ENCODE measurements at places on chromosomes 12 and 14. TPM values are rescaled to one million over a fixed set of nuclear protein-coding genes. Genes with fewer than 3 reads are reported as not detected.
A peak's percentile ranks its signal among the peaks of the same experiment; 100 is the strongest.

GRCh38 chr14:68278576-68279436, 459.2 kb downstream of the RAD51B start:
- no peaks in the 10 kb centered on the region for H3K36me3 ChIP-seq
- no peaks in the 10 kb centered on the region for H3K27me3 ChIP-seq
- no peak overlapping the region for H3K4me3 ChIP-seq
- no peak for DNase-seq
- H3K27ac ChIP-seq: no peak overlapping the region
- H3K4me1 ChIP-seq: no peaks in the 10 kb centered on the region

- H3K27me3 ChIP-seq: no peaks in the 10 kb centered on the region
- DNase-seq: no peak
Observed at GRCh38 chr14:99157246-99157645, 114.8 kb downstream of the BCL11B start.

GRCh38 chr12:26327975-26328644, 132.7 kb downstream of the SSPN start:
- no peaks in the 10 kb centered on the region for H3K4me1 ChIP-seq
- no peaks in the 10 kb centered on the region for H3K36me3 ChIP-seq
- H3K27ac ChIP-seq: no peak overlapping the region
- no peaks in the 10 kb centered on the region for H3K27me3 ChIP-seq
- H3K4me3 ChIP-seq: no peak overlapping the region

DNA sequence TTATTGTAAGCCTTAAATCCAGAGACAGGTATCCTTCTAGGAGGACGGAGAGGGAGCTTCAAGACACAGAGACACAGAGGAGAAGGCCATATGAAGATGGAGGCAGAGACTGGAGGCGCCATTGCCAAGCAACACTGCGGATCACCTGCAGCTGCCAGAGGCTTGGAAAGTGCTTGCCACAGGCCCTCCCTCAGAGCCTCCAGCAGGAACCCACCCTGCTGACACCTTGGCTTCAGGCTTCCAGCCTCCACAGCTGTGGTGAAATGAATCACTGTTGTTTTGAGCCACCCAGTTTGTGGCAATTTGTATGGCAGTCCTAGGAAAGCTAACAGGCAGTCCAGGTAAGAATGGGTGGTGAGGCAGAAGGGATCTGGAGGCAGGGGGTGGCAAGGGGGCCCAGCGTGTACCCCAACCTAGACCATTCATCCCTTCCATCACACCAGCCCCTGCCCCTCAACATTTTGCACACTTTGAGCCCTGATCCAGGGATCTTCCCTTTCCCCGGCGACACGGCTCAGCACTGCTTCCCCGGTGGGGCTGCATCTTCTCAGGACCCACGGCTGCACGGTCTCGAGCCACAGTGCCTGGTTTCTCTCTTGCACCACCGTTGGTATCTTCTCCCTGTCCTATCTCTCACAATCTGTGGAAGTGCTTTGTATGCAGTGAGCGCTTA, 22.3 kb upstream of the BCDIN3D start:
- no peaks in the 10 kb centered on the region for H3K4me1 ChIP-seq
- H3K36me3 ChIP-seq: 0 out of 2 replicates have a peak, but pooled peaks cover under 1% of the 10 kb centered on the region
- no peak overlapping the region for H3K27ac ChIP-seq
- no peak overlapping the region for H3K4me3 ChIP-seq
- DNase-seq: peak; percentile 25
- no peaks in the 10 kb centered on the region for H3K27me3 ChIP-seq

- no peak overlapping the region for H3K27ac ChIP-seq
- H3K27me3 ChIP-seq: no peaks in the 10 kb centered on the region
- DNase-seq: no peak
- no peak overlapping the region for H3K4me3 ChIP-seq
Observed at GRCh38 chr12:75766263-75767160, 255.1 kb upstream of the KRR1 start.

GRCh38 chr12:70418101-70418500, 52.0 kb downstream of the KCNMB4 start:
- DNase-seq: no peak
- peak overlapping the region; percentile 32 for H3K27ac ChIP-seq
- no peaks in the 10 kb centered on the region for H3K27me3 ChIP-seq
- no peaks in the 10 kb centered on the region for H3K4me1 ChIP-seq

DNA sequence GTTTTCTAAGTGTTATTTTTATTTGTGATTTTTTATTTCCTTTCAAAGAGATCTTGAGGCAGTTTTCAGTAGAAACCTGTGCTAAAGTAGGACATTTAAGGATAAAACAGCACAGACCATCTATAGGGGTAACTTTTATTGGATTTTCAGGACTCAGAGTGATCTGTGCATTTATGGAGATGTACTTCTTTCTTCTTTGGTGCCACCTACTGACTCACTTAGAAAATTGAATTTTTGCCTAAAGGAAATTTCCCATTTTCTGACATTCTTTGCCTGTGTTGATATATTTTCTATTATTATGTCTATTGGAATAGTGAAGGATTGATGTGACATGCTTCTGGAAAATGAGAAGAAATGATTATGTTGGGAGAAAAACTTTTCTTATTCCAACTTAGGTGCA, 113.0 kb downstream of the UNC79 start:
- H3K27me3 ChIP-seq: no peaks in the 10 kb centered on the region
- no peaks in the 10 kb centered on the region for H3K4me1 ChIP-seq
- no peak for DNase-seq
- H3K36me3 ChIP-seq: no peaks in the 10 kb centered on the region

- DNase-seq: no peak
- no peak overlapping the region for H3K4me3 ChIP-seq
- H3K4me1 ChIP-seq: no peaks in the 10 kb centered on the region
- no peaks in the 10 kb centered on the region for H3K27me3 ChIP-seq
- peaks cover 34% of the 10 kb centered on the region for H3K36me3 ChIP-seq
Observed at GRCh38 chr14:70558356-70558755, 23.6 kb upstream of the ADAM20 start.

The RASSF9 gene
- 0.04 TPM for total RNA-seq

The LRTM2 gene
- total RNA-seq: not detected

The VWF gene
- 0.35 TPM for total RNA-seq

DNA sequence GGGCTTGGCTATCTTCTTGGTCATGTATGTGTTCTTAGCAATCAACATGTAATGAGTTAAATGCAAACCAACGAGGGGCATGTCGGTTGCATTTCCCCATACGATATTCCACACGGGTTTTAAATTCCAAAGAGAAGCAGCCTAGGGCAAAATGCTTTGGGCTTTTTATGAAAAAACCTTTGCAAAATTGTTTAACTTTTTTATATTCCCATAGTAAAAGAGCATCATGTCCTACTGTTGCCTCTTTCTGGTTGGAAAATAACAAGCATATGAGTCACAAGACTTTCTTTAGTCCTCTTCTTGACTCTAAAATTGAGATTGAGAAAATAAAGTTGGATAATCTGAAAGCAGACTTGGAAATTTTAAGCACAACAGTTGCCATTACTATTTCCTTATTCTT, 3.8 kb upstream of the DIO2 start:
- H3K27ac ChIP-seq: no peak overlapping the region
- no peak for DNase-seq
- H3K4me1 ChIP-seq: no peaks in the 10 kb centered on the region
- H3K27me3 ChIP-seq: no peaks in the 10 kb centered on the region
- H3K36me3 ChIP-seq: no peaks in the 10 kb centered on the region
- H3K4me3 ChIP-seq: no peak overlapping the region

The SIX6 gene
- total RNA-seq: not detected

GRCh38 chr12:124939421-124940142, 25.1 kb upstream of the UBC start:
- no peaks in the 10 kb centered on the region for H3K4me1 ChIP-seq
- DNase-seq: peak; percentile 97
- no peak overlapping the region for H3K4me3 ChIP-seq
- H3K27ac ChIP-seq: no peak overlapping the region
- peaks cover 13% of the 10 kb centered on the region for H3K36me3 ChIP-seq

GRCh38 chr14:23237772-23238594, at the start of gene RNF212B:
RNF212B (plus strand) TSS chr14:23237936; CDS start chr14:23240346, 2,410 bp downstream.
- peak within 1 kb of the TSS; percentile 55 for H3K4me3 ChIP-seq
- no peak within 1 kb of the TSS for H3K27ac ChIP-seq
- H3K36me3 ChIP-seq: no peaks in the 10 kb centered on the region
- H3K27me3 ChIP-seq: no peaks in the 10 kb centered on the region
- peak; percentile 95 for DNase-seq

DNA sequence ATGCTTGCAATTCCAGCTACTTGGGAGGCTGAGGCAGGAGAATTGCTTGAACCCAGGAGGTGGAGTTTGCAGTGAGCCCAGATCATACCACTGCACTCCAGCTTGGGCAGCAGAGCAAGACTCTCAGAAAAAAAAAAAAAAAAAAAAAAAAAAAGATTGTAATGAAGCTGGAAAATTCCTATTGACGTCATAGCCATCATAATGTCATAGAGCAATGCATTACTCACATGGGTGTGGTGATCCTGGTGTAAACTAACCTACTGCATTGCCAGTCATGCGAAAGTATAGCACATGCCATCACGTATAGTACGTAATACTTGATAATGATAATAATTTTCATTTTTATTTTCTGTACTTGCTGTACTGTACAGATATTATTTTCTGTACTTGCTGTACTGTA, 42.7 kb upstream of the NID2 start:
- no peaks in the 10 kb centered on the region for H3K4me1 ChIP-seq
- no peak overlapping the region for H3K4me3 ChIP-seq
- DNase-seq: no peak
- H3K36me3 ChIP-seq: no peaks in the 10 kb centered on the region
- H3K27ac ChIP-seq: no peak overlapping the region
- H3K27me3 ChIP-seq: no peaks in the 10 kb centered on the region

- H3K4me1 ChIP-seq: no peaks in the 10 kb centered on the region
- H3K27ac ChIP-seq: no peak overlapping the region
- no peaks in the 10 kb centered on the region for H3K36me3 ChIP-seq
- H3K27me3 ChIP-seq: no peaks in the 10 kb centered on the region
Observed at GRCh38 chr12:91985002-91985787, 160.5 kb downstream of the BTG1 start.

The TDRD9 gene
- not detected for total RNA-seq

Data from H9 (cell line).